ENCODE measurements at places on chromosomes 13 and 19.
A peak's percentile ranks its signal among the peaks of the same experiment; 100 is the strongest.

DNA sequence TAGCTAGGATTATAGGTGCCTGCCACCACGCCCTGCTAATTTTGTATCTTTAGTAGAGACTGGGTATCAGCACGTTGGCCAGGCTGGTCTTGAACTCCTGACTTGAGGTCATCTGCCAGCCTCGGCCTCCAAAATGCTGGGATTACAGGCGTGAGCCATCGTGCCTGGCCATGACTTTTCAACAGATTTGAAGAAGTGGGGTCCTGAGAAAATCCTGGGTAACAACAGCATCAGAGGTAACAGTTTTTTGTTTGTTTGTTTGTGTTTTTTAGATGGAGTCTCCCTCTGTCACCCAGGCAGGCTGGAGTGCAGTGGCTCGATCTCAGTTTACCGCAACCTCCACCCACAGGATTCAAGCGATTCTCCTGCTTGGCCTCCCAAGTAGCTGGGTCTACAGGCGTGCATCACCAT lies 3.7 kb downstream of the JUNB start:
- no peak for DNase-seq

- no peak for DNase-seq
Observed at GRCh38 chr19:10550336-10550735, 6.6 kb downstream of the ATG4D start.

- no peak for DNase-seq
Observed at GRCh38 chr19:27822336-27822735, 1390.6 kb downstream of the UQCRFS1 start.

GRCh38 chr13:78215458-78216108 lies 297.0 kb upstream of the EDNRB start:
- no peak for DNase-seq

DNA sequence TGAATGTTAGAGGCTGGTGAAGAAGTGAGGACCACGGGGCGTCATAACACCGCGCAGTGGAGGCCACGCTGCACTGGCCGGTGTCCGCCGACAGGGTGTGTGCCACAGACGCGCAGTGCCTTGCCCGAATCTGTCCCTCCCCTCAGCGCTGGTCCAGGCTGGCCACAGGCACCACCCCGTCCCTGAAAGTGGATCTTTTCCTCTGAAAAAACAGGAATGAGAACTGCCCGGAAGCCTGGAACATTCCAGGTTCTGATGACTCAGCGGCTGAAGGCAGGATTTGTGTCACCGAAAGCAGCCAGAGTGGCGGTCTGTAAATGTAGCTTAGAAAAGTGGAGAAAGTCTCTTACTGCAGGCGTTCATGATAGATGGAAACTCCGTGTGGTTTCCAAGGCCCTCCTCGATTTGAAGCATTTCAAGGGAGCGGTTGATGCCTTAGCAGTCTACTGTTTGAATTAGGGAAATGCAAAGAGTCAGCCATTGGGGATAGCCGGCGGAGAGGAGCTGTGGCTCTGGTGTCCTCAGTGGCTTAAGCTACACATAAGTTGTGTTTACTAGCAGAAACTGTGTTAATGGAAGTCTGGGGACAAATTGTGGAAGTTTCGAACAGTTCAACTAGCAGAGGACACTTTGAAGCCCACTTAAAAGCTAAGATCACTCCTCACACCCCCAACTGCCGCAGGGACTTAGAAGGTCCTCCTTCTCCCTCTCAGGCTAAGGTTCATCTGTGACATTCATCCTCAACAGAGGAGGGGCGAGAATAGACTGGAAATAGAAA lies 70.8 kb downstream of the NUFIP1 start:
- DNase-seq: peak; percentile 84

- no peak for DNase-seq
Observed at GRCh38 chr13:71621174-71622124, 245.6 kb downstream of the DACH1 start.

DNA sequence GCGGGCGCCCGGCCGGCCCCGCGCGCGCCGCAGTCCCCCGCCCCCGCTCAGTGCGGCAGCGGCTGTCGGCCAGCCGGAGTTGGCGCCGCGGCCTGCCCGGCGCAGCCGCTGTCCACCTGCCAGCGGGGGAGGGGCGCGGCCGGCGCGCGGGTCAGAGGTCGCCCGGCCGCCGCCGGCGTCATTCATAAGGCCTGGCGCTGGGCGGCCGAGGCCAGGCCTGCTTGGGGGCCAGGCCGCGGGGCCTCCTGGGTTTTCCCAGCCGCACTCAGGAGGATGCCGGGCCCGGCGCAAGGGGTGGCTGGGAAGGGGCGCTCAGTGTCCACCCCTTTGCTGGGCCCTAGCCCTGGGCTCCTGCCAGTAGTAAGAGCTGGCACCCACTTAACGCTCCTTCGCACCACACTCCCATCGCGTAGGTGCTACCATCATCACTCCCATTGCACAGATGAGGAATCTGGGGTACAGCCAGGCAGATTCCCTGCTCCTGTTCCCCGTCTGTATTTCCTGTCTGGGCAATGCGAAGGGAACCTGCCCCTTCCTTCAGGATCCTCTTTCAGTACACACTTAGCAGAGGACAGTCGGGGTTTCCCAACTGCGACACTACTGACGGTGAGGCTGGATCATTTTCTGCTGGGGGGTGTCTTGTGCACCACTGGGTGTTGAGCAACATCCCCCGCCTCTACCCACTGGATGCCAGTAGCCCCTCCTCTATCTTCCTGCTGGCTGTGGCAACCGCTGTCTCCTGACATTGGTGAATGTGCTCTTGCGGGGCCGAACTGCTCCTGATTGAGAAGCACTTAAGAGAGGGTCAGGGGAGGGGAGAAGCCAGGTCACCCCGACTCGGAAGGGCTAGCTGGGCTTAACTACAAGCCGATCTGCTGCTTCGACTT lies 846 bp upstream of the PRKACA start:
- peak; percentile 24 for DNase-seq

DNA sequence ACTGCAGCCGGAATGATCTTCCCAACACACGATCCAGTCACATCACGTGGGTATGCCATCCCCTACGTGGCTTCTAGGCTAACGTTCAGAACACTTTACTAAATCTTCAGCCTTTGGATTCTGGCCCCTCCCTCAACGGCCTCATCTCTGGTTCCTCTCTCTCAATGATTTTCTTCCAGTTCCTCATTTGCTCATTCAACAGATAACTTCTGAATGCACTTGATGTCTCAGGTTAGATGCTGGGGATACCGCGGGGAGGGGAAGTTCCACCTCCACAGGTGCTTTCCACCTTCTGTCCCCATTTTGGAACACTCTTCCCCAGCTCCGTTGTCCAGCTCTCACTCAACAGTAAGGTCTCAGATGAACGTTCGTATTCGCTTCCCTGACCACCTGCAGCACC lies 66.1 kb downstream of the ATP7B start:
- DNase-seq: no peak

GRCh38 chr13:66665991-66666390 lies 564.1 kb downstream of the PCDH9 start:
- DNase-seq: peak; percentile 95
